ENCODE measurements at places on chromosomes 5 and 9. TPM values are rescaled to one million over a fixed set of nuclear protein-coding genes. Genes with fewer than 3 reads are reported as not detected.

The HAVCR2 gene
- total RNA-seq: 14.6 TPM

DNA sequence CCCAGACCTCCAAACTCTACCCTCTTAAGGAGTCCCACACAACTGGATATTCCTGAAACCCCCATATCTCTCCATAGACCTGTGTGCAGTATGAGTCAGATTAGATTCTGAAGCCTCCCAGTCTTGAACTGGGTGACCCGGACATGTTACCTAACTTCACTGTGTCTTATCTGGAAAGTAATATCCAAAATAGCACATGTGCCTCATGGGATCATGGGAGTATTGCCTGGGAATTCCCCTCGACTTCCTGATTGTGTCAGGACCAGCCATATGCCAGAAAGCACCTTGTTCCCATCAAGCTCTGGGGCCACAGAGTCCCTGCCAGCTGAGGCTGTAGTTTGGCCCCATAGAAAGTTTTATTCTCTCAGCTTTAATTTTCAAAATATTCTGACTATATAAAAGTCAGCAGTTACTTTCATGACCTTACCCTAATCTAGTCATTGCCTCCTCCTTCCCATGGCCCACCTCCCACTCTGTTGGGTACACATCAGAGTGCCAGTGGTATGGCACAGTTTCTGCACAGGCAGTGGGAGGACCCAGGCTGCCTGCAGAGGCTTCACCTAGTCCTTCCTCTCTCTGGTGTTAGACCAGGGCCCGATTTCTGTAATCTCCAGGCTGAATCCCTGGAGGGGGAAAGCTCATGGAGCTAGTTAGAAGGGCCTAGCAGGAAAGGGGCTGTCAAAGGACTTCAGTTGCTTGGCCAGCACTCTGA, 19.5 kb upstream of the B4GALT1 start:
- no peak overlapping the region for H3K4me3 ChIP-seq
- no peaks in the 10 kb centered on the region for H3K36me3 ChIP-seq
- DNase-seq: no peak
- H3K27ac ChIP-seq: no peak overlapping the region

GRCh38 chr9:136508729-136509500, 26.1 kb upstream of the SEC16A start:
- peaks cover 12% of the 10 kb centered on the region for H3K36me3 ChIP-seq
- no peak for DNase-seq
- H3K27me3 ChIP-seq: no peaks in the 10 kb centered on the region
- H3K27ac ChIP-seq: no peak overlapping the region

- no peaks in the 10 kb centered on the region for H3K4me1 ChIP-seq
- no peak overlapping the region for H3K4me3 ChIP-seq
- H3K27me3 ChIP-seq: no peaks in the 10 kb centered on the region
These were observed 246.4 kb downstream of the SMARCA2 start for GRCh38 chr9:2261421-2262103.
